CD4-positive, alpha-beta T cell treated with Interleukin-10 for 1 hour (primary cell): ENCODE measurements at places on chromosomes 5 and 9.

DNA sequence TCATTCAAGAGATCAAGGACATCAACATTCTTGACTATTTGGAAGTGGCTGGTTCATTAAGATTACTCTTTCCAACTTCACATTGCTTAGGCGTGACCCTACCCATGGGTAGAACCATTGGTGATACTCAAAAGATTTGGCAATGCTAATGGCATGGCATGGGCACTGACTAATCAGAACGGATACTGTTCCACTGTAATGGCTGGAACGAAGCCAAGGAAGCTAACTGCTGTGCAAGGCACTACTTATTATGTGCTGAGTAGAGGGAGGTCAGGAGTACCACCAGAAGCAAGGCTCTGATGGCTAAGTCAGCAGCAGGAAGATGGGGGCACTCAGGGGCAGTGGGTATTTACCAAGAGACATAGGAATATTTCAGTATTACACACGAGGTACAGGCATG is 31.9 kb downstream of the GNA14 start:
- no peak for DNase-seq

DNA sequence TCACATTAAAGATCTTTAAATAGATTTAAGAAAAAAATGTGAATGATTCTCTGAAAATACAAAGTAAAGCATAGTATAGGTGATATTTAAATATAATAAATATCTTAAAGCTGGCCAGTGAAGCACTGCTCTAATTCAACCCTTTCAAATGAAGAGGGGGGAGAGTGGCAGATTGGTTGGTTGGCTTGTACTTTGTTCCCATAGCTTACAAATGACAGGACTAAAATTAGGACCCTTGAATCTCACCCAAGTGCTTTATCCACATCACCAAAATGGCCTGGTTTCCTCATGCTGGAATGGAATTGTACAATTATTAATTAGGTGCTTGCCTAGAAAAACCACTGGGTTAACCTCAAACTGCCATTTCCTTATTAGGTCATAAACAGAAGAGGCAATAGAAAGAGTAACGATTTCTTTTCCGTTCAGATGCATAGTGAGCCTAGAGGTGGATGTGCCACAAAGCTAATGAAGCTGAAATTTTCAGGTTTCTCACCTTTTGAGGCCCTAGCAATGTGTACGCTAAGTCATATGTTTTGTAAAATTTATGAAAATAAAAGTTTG is 354.5 kb upstream of the CDH6 start:
- DNase-seq, result no peak

- no peak for DNase-seq
These were observed 1015.8 kb downstream of the CDH18 start for GRCh38 chr5:18972177-18972576.

DNA sequence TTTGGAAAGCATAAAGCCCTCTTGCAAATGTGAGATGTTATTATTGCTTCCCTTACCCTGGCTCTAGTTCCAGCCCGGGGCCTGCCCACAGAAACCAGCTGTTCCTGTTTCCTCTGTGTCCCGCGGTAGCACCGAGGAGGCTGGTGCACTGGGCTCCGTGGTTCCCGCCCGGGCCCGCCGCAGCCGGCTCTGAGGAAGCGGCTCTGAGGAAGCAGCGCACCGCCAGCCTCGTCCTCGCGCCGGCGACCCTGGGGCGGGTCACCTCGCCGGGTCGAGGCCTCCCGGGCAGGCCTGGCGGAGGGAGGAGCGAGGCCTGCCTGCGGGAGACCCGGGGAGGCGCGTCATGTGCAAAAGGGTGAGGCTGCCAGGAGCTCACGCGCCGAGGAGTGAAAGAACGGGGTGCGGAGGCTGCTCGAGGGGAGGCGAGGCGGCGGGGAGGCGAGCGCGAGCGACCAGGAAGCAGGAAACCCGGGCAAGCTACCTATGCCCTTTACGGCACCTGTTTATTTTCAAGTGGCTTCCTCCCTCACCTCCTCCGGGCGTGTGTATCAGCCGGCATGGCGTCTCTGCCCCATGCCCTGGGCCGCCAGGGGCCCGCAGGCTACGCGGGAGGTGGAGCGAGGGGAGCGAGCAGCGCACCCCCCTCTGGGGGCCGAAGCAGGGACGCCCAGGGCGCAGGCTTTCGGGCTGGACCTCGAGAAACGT is 61.3 kb upstream of the MEGF10 start:
- DNase-seq, result peak; percentile 53

DNA sequence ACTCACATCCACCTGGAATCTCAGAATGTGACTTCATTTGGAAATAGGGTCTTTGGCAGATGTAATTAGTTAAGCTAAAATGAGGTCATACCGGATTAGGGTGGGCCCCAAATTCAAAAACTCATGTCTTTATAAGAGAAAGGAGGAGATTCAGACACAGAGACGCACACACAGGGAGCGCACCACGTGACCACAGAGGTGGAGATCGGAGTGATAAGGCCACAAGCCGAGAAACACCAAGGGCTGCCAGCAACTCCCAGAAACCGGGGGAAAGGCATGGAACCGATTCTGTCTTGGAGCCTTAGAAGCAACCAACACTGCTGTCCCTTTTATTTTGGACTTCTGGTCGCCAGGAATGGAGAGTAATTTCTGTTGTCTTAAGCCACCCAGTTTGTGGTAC is 31.8 kb upstream of the LMX1B start:
- DNase-seq, result peak; percentile 1

DNA sequence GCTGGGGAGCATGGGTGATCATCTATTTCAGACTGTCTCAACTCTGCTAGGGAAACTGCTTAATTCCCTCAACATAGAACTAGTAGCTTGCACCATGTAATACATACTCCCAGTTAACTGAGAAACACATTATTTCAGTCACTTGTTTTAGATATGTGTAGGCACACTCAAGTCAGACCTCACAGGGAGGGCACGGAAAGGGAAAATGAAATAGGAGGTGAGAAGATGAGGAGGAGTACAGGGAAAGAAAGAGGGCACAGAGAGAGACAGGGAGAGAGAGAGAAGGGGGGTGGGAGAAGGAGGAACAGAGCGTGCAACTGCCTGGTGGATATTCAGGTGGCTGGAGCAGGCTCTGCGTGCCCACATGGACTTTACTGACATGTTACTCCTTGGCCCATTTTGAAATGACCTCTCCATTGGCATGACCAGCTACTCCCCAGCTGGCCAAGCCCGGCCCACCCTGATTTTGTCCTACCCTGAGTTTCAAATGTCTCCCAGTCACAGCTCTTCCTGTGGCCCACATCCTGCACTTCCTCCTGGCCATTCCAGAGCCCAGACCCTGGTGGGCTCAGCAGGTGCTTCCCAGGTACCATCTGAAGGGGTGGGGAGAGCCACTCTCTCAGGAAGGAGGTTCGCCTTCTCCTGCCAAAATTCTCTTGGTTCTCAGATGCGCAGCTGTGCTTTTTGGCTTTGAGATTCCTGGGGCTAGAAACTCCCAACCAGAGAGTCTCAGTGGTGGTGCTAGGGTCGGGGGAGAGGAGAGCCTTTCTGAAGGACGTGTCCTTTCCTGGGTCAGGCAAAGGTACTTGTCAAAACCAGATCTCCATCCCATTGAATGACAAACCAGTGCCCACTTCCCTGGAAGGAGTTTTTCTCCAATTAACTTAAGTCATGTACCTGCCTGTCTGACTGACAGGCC is 229.4 kb downstream of the FSTL4 start:
- no peak for DNase-seq

DNA sequence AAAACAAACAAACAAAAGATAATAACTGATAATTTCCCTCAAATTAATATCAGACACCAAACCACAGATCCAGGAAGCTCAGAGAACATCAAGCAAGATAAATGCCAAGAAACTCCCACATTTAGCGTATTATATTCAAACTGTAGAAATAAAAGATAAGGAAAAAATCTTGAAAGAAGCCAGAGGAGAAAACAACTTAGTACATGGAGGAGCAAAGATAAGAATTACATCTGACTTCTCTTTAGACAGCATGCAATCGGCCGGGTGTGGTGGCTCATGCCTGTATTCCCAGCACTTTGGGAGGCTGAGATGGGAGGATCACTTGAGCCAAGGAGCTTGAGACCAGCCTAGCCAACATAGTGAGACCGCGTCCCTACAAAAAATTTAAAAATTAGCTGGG is 17.2 kb upstream of the MLANA start:
- DNase-seq, result no peak

GRCh38 chr5:159555084-159555483 is 224.8 kb upstream of the IL12B start:
- DNase-seq, result no peak

DNA sequence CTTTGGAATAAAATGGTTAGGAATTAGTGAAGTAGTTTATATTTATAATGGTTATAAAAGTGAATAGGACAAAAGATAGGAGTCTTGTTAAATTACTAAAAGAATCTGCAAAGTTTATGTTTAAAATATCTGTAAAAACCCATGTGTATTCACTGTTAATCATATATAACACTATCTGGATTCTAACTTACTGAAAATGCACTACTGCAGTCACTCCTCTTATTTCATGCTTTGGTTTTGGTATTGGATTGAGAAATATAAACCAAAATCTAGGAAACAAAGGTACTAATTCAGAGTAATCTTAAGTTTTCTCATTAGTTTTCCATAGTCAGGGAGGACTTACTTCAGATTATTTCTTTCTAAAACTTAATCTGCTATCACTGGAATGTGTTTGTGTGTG is 49.5 kb downstream of the ST8SIA4 start:
- no peak for DNase-seq

DNA sequence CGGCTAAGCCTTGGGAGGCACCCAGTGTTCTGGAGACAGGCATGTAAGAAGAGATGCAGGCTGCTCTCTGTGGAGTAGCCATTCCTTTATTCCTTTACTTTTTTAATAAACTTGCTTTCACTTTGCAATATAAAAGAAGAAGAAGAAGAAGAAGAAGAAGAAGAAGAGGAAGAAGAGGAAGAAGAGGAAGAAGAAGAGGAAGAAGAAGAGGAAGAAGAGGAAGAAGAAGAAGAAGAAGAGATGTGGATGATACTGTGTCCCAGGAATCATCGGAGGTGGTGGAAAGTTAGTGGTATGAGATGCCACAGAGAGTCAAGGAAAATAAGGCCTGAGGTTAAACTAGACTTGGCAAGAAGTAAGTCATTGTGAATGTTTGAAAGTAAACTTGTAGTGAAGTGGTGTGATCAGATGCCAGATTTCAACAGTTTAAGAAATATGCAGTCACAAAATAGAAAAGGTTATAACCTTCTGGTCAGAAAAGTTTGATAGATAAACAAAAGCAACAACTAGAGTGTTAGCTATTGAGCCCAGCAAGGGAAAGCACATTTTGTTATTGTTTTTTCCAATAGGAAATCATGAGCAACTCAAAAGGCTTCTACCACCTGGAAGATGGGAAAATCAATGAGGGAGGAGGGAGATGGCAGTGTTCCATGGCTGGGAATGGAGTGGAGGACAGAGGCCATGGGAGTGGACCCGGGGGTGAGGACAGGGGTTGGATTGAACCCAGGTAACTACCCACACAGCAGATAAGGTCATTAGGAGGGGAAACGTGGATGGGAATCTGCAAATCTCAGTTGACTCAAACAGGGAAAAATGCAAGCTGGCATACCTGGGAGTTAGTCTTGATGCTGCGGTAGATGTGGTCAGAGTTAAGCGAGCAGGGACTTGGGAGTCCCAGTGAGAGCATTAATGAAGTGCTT is 16.8 kb downstream of the AOPEP start:
- DNase-seq, result no peak
